ENCODE measurements at places on chromosomes 3 and 15.

DNA sequence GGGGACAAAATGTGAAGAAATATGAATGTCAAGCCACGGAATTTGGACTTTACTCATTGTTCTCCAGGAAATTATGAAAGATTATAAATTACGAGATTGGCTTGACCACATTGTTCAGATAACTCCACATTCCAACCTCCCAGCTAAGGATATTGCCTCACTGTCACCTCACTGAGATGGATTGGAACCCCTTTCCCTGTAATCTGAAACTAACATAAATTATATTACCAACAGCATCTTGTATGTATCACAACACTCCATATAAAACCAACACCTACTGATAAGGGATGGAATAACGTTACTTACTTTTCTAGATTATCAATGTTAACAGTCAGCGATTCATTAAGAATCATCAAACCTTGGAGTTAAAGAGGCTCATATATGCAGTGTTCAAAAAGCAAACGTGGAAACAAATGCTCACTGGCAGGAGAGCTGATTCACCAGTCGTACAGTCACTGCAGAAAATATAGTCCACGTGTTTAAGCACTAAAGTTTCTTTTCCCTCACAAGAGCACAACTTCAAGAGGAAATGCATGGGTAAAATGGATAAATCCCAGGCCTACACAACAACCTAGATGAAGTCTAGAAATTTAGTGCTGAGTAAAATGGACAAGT is 451.5 kb downstream of the FGF12 start:
- DNase-seq = no peak

GRCh38 chr3:32951410-32951811 is at the start of gene CCR4:
Gene CCR4 (plus strand): TSS chr3:32951644. CDS start chr3:32953423, 1,779 bp downstream.
- DNase-seq = no peak

GRCh38 chr3:172478116-172478515 is 29.9 kb upstream of the GHSR start:
- no peak for DNase-seq

GRCh38 chr3:31004025-31004678 is 109.7 kb upstream of the GADL1 start:
- no peak for DNase-seq

DNA sequence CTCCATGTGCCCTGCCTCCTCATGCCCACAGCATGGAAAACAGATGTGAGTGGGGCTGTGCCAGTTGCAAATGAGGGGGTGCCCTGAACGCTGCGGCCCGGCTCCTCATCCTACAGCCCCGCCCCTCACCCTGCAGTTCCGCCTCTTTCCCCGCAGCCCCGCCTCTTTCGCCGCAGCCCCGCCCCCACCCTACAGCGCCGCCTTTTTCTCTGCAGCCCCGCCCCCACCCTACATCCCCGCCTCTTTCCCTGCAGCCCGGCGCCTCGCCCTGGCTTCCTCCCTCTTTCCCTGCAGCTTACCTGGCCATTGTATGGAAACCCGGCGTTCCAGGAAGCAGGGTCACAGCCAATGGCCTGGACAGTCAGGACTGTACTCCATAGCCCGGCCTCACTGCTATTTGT is 284.9 kb downstream of the TLE3 start:
- DNase-seq = no peak

Measured in lower lobe of right lung (tissue), 2 donors.